Dermis lymphatic vessel endothelial cell (primary cell): ENCODE measurements at places on chromosomes 2 and 18. TPM values are rescaled to one million over a fixed set of nuclear protein-coding genes. Genes with fewer than 3 reads are reported as not detected.

LIPG gene
- total RNA-seq = 0.26 and 0.33 TPM in 2 replicates

NETO1 gene
- total RNA-seq = not detected in 2 replicates

SCN2A gene
- under 0.01 TPM in 1 of 2 replicates, not detected in the other for total RNA-seq

ZNF236 gene
- total RNA-seq = 4.6 and 7.2 TPM in 2 replicates

KLHL14 gene
- total RNA-seq = 0.98 and 1.4 TPM in 2 replicates

RAPH1 gene
- 30.6 and 40.2 TPM in 2 replicates for total RNA-seq

MALT1 gene
- total RNA-seq = 21.1 and 21.5 TPM in 2 replicates

BMP10 gene
- not detected in 2 replicates for total RNA-seq

AKAIN1 gene
- not detected in 2 replicates for total RNA-seq

TFCP2L1 gene
- not detected in 2 replicates for total RNA-seq
